ENCODE measurements at places on chromosomes 3 and 15.
A peak's percentile ranks its signal among the peaks of the same experiment; 100 is the strongest.

DNA sequence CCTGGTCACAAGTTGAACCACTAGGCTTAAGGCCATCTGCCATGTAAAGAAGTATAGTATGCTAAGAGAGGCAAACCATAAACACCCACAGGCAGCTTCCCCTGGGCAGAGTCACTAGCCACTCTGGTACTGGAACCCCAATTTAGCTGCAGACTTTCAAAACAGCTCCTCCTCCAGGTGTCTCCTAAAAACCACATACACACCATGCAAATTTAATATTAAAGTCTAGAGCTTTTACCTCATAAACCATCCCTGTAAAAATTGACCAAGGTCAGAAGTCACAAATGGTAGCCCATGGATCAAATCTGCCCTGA is 99.1 kb upstream of the STT3B start:
- H3K4me3 ChIP-seq: no peak overlapping the region
- H3K4me1 ChIP-seq: no peaks in the 10 kb centered on the region
- H3K36me3 ChIP-seq: peaks cover 24% of the 10 kb centered on the region
- H3K27ac ChIP-seq: no peak overlapping the region

- no peak overlapping the region for H3K27ac ChIP-seq
- H3K36me3 ChIP-seq: no peaks in the 10 kb centered on the region
- H3K4me3 ChIP-seq: no peak overlapping the region
- H3K4me1 ChIP-seq: peaks cover 1% of the 10 kb centered on the region
- no peaks in the 10 kb centered on the region for H3K27me3 ChIP-seq
Observed at GRCh38 chr3:152060701-152061100, 187.3 kb downstream of the SUCNR1 start.

GRCh38 chr3:134651347-134652041 is 672 bp upstream of the KY start:
- no peaks in the 10 kb centered on the region for H3K4me1 ChIP-seq
- no peaks in the 10 kb centered on the region for H3K36me3 ChIP-seq
- no peak overlapping the region for H3K4me3 ChIP-seq
- no peak overlapping the region for H3K27ac ChIP-seq

DNA sequence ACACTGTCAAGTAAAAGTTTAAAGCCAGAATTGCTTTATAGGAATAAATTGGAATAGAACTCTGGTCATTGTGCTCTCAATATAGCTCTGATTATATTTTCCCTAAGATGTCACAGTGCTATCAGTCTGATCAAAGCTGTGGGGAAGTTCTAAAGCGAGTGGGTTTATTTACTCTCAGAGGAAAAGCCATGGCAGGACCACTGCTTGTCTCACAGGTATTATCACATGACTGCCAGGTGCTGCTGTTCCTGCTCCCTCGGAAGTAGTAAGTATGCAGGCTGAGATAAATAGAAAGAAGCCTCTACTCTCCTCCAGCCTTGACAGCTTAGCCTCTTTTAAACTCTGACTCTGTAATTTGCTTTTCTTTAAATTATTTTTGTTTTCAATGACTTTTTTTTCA is 49.1 kb upstream of the UTS2B start:
- no peak for DNase-seq
- no peaks in the 10 kb centered on the region for H3K4me1 ChIP-seq
- no peaks in the 10 kb centered on the region for H3K27me3 ChIP-seq
- H3K4me3 ChIP-seq: no peak overlapping the region
- no peak overlapping the region for H3K27ac ChIP-seq

- no peaks in the 10 kb centered on the region for H3K36me3 ChIP-seq
- no peak overlapping the region for H3K27ac ChIP-seq
- no peak for DNase-seq
- no peaks in the 10 kb centered on the region for H3K4me1 ChIP-seq
- no peak overlapping the region for H3K4me3 ChIP-seq
Observed at GRCh38 chr15:80461356-80462095, 57.3 kb downstream of the ARNT2 start.

DNA sequence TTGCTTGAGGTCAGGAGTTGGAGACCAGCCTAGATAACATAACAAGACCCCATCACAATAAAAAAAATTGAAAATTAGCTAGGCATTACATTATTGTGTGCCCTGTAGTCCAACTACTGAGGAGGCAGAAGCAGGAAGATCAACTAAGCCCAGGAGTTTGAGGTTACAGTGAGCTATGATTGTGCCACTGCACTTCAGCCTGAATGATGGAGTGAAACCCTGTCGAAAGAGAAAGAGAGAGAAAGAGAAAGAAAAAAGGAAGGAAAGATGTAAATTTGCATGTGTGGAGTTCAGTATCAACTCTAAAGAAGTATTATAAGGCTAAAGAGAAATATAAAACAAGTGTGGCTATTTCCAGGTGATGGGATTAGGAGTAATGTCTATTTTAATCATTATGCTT is 661.4 kb downstream of the RBMS3 start:
- DNase-seq: no peak
- H3K4me1 ChIP-seq: no peaks in the 10 kb centered on the region

DNA sequence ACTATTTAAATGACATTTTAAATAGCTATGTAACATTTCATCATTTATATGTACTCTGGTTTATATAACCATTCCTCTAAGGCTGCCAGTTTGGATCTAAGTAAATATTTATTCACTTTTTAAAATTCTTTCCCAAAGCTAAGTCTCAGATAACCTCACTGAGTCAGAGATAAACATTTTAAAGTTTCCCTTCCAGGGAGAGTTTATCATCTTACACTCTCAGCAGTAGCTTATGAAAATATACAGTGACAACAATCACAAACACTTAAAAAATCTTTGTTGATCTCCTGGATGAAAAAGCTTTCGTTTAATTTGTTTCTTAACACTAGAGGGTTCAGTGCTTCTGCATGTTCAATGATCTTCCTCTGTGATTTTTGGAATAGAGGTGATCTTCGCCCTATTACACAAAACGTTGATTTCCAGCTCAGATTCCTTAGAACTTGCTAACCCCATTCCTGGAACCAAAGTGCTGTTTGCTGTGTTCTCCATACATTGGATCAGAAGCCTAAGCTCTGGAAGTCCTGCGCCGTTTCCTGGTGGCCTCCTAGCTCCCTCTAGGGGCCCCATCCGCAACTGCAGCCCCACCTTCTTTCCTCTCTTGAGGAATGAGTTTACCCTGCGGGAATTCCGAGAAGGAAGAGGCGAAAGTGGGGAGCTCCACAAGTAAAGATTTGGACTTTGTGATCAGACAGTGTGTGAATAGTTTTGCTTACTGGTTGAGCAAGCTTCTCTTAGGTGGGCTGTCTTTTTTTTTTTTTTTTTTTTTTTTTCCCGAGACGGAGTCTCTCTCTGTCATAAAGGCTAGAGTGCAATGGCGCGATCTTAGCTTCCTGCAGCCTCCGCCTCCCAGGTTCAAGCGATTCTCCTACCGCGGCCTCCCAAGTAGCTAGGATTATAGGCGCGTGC is 29.3 kb upstream of the SACM1L start:
- H3K27me3 ChIP-seq: no peaks in the 10 kb centered on the region
- peak; percentile 29 for DNase-seq
- H3K36me3 ChIP-seq: peaks cover 3% of the 10 kb centered on the region
- peaks cover 18% of the 10 kb centered on the region for H3K4me1 ChIP-seq
- H3K4me3 ChIP-seq: no peak overlapping the region

GRCh38 chr3:4809922-4810321 is 169.3 kb upstream of the BHLHE40 start:
- H3K27ac ChIP-seq: no peak overlapping the region
- H3K36me3 ChIP-seq: peaks cover 16% of the 10 kb centered on the region
- no peaks in the 10 kb centered on the region for H3K27me3 ChIP-seq
- H3K4me1 ChIP-seq: peaks cover 6% of the 10 kb centered on the region

DNA sequence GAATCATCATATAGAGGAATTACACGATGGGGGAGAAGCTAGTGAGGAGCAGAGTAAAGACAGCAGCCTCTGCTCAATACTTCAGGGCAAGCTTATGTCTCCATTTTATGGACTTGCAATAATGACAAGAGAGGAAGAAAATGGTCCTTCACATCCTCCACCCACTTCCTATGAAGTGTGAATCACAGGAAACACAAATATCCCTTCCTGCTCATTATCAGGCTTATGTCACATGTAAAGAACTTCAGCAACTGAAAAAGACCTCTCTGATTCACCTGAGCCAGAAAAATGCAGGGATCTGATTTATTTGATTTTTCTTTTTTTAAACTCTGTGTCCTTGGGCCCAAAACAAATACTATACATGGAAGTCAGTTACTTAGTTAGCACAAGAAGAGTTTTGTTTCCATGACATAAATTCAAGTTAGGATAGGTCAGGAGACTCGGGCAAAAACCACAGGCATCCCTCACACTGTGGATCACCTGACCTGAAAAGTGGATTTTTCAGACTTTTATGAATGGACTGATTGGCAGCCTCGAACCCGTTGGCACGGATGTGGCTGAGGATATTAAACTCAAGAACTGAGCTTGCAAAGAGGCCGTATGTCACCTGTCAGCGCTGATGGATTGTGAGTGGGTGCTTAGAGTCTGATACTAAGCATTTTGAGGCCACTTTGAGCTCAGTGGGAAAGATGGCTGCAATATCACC is 620.8 kb upstream of the MDFIC2 start:
- DNase-seq: no peak
- H3K4me3 ChIP-seq: no peak overlapping the region
- no peak overlapping the region for H3K27ac ChIP-seq
- H3K36me3 ChIP-seq: no peaks in the 10 kb centered on the region
- H3K27me3 ChIP-seq: no peaks in the 10 kb centered on the region

- H3K4me3 ChIP-seq: no peak overlapping the region
- peaks cover 22% of the 10 kb centered on the region for H3K36me3 ChIP-seq
- DNase-seq: no peak
- H3K27ac ChIP-seq: no peak overlapping the region
- peaks cover 14% of the 10 kb centered on the region for H3K4me1 ChIP-seq
- H3K27me3 ChIP-seq: no peaks in the 10 kb centered on the region
Observed at GRCh38 chr15:65783872-65784271, 8.2 kb downstream of the DENND4A start.

DNA sequence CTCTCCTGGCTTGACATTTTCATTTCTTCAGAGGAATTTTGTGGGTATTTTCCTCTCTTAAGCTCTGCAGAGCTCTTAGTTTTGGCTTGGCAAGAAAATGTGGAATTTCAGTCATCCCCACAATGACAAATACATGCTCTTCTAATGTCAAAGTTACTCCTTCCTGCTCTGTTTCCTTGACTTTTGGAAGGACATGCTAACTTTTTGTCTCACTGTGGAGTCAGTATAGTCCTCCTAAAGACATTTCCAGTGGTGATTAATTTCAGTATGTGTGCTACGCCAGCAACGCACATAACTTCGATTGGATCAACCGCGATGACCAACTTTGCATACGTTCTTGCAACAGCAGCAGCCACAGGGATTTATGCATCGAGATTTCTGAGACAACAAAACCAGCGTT is 13.3 kb downstream of the EBLN2 start:
- DNase-seq: no peak
- H3K27ac ChIP-seq: no peak overlapping the region
- H3K4me1 ChIP-seq: peaks cover 6% of the 10 kb centered on the region
- no peaks in the 10 kb centered on the region for H3K27me3 ChIP-seq
- no peak overlapping the region for H3K4me3 ChIP-seq

DNA sequence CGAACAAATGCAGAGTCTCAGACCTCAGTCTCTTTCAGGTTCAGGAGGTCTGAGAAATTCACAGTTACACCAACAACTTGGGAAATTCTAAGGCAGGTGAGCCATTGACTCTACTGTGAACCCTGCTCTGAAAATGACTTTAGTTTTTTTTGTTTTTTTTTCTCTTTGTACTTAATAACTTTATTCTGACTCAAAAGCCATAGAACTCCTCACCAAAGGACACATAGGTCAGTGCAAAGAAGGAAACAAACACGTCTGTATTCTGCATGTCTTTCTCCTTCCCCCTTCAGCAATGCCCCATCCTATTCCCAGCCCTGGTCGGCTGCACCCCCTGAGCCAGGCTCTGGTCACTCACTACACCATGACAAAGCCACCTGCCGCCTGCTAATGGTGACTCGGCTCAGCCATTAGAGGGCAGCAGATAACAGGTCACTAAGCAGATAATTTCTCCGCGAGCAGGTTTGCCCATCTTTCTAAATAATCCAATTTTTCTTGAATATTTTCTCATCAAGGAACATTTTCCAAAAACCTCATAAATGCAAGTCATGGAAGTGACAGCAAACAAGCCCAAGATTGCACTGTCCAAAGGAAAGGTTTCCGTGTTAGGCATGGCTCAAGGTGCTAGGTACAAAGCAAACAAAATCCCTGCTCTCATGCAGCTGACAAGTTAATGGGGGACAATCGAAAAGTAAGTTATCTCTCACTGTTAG is 37.7 kb downstream of the TM4SF4 start:
- H3K4me1 ChIP-seq: peaks cover 15% of the 10 kb centered on the region
- DNase-seq: peak; percentile 5
- H3K27me3 ChIP-seq: peaks cover 14% of the 10 kb centered on the region
- H3K27ac ChIP-seq: no peak overlapping the region
- no peaks in the 10 kb centered on the region for H3K36me3 ChIP-seq

GRCh38 chr3:12473511-12473910 is 10.8 kb upstream of the TSEN2 start:
- no peak overlapping the region for H3K27ac ChIP-seq
- no peaks in the 10 kb centered on the region for H3K36me3 ChIP-seq
- no peak overlapping the region for H3K4me3 ChIP-seq
- no peaks in the 10 kb centered on the region for H3K4me1 ChIP-seq
- no peaks in the 10 kb centered on the region for H3K27me3 ChIP-seq

- peaks cover 13% of the 10 kb centered on the region for H3K4me1 ChIP-seq
- no peak overlapping the region for H3K4me3 ChIP-seq
- DNase-seq: no peak
- no peak overlapping the region for H3K27ac ChIP-seq
Observed at GRCh38 chr15:31467361-31467760, 140.7 kb downstream of the KLF13 start.

DNA sequence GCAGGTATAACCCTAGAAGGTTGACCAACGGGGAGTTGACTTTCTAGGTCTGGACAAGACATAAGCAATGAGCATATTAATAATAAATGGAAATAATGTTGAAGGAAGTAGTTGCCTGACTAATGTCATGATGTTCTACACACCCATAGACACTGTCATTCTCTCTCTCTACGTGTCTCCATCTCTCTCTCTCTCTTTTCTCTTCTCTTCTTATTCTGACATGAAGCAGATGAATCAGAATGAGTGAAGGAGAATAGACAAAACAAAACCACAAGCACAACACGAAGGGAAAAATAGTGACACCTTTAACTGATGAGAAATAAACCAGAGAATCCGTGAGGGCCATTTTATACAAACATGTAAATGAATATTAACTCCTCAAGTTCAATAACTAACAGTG is 26.7 kb upstream of the CCDC80 start:
- H3K36me3 ChIP-seq: no peaks in the 10 kb centered on the region
- peaks cover 17% of the 10 kb centered on the region for H3K4me1 ChIP-seq
- H3K4me3 ChIP-seq: no peak overlapping the region
- no peak overlapping the region for H3K27ac ChIP-seq
- H3K27me3 ChIP-seq: peaks cover 8% of the 10 kb centered on the region
- DNase-seq: no peak

- no peak overlapping the region for H3K27ac ChIP-seq
- no peaks in the 10 kb centered on the region for H3K4me1 ChIP-seq
- H3K36me3 ChIP-seq: no peaks in the 10 kb centered on the region
Observed at GRCh38 chr3:98985431-98985830, 83.9 kb upstream of the DCBLD2 start.

GRCh38 chr3:109225516-109225915 is 89.0 kb downstream of the C3orf85 start:
- no peaks in the 10 kb centered on the region for H3K4me1 ChIP-seq
- no peak overlapping the region for H3K4me3 ChIP-seq
- no peaks in the 10 kb centered on the region for H3K27me3 ChIP-seq
- H3K27ac ChIP-seq: no peak overlapping the region
- no peaks in the 10 kb centered on the region for H3K36me3 ChIP-seq

Data from naive thymus-derived CD8-positive, alpha-beta T cell (primary cell).